CD8-positive, alpha-beta T cell (primary cell): ENCODE measurements at places on chromosomes 16 and 17.

DNA sequence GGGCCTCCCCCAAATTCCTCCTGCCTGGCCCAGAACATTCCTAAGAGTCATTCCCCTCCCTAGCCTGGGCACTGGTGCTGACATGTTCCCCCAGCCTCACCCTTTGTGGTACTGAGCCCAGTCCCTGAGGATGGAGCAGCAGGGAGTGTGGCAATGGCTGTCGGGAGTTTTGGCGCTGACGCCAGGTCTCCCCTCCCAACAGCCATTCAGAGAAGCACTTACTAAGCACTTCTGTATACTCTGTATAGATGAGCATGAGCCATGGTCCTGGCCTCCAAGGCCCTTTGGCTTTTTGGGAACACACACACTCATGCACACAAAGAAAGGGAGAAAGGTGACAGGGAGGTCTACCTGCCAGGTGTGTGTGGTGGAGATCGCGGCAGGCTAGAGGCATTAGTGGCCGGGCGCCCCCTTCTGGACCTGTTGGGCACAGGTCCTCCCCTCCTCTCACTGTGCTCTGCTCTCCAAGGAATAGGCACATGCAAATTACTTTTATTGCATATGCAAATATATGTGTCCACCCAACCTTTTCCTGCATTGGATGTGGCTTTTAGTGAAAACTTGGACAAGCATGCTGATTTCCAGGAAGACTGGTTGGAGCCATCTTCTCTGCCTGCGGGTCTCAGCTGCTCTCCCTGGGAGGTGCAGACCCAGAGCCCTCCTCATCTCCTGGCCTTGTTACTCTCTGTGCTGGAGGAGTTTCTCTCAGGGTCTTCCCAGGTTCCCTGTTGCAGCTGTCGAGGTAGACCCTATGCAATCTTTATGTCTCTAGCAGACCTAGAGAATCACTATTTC, 17.4 kb upstream of the C17orf107 start:
- peak; percentile 70 for DNase-seq

DNA sequence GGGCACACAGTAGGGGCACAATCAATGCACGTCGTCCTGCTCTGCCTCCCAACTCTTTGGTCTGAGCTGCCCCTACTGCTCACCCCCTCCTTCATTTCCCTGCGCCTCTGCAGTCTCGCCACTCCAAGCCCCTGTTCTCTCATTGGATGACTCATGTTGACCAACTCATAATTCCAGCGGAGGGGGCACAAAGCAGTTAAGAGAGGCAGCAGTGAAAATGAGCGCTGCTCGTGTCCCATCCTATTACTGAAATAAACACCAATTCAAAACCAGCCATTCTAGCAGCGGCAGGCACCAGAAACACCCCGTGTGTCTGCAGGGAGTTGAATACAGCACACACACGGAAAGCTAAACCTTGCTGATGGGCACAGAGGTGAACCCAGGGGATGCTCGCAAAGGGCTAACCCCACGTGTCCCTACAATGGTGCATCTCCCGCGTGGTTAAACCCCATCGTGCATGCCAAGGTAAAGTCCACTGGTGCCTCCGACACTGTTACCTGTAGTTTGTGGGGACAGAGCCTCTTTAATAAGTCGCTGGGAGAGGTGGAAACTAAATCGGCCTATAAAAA, 310.4 kb downstream of the XYLT1 start:
- no peak for DNase-seq

GRCh38 chr16:86245895-86246294, 264.4 kb upstream of the FOXF1 start:
- no peak for DNase-seq

GRCh38 chr16:3046641-3047386, 453 bp downstream of the MMP25 start:
- DNase-seq, result peak; percentile 34

DNA sequence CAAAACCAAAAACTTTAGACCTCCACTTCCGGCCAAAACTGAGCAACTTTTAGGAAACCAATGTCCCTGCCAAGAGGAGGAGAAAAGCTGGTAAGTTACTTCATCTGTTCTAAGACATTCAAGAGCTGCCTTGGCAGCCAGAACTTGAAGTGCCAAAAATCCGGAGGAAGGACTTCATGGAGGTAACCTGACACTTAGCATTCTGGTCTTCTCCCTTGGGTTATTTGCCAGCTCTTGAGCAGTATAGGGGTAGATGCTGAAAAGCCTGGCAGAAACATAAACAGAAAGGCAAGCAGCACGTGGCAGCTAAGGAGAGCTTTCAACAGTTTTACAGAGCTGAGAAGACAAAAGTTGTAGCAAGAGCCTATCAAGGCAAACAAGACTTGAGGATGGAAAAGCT, 53.2 kb downstream of the CDYL2 start:
- no peak for DNase-seq

GRCh38 chr16:88877564-88878289, 11.3 kb upstream of the PABPN1L start:
- no peak for DNase-seq

DNA sequence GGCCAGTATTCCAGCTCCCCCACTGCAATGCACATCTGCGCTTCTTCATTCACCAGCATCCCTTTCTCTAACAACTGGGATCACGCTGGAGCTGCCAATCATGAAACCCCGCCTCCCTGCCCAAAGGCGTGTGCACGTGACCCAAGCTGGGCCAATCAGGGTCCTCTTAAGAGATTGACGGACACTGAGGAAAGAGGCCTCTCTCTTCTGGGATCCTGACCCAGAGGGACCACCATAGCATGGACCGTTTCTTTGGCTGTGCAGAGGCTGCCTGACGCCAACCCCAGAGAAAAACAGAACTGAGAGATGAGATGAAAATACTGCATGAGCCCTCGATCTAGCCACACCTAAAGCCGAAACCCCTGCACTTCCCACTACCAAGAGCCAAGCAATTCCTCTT, 32.0 kb downstream of the COTL1 start:
- DNase-seq, result no peak

DNA sequence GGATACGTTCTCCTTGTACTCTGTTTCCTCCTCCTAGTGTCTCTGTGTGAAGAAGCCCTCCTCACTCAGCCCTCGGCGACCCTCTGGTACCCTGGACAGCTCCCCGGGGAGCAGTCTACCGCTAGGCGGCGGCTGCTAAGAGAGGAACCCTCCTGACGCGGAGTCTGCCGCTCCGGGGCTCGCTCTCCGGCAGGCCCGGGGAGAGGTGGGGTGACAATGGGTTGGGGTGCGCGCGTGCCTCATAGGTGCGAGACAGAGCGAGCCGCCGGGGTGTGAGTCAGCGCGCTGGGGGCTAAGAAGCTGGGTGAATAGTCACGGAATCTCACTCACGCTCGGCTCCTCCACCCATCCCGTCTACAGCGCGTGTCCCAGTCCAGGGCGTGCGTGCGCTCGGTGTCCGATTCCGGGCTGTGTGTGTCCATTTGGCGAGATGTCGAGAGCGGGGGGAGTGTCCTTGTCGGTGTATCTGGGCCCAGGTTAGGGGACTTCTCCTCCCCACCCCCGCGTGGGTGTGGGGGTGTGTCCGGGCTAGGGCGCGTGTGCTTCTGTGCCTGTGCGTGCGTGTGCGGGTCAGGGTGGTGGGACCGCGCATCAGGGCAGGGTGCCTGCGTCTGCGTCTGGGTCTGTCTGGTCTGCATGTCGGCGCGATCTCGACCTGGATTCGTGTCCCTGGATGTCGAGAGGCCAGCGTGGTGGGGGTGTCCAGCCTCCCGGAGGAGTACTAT, 577 bp upstream of the HS3ST2 start:
- no peak for DNase-seq

DNA sequence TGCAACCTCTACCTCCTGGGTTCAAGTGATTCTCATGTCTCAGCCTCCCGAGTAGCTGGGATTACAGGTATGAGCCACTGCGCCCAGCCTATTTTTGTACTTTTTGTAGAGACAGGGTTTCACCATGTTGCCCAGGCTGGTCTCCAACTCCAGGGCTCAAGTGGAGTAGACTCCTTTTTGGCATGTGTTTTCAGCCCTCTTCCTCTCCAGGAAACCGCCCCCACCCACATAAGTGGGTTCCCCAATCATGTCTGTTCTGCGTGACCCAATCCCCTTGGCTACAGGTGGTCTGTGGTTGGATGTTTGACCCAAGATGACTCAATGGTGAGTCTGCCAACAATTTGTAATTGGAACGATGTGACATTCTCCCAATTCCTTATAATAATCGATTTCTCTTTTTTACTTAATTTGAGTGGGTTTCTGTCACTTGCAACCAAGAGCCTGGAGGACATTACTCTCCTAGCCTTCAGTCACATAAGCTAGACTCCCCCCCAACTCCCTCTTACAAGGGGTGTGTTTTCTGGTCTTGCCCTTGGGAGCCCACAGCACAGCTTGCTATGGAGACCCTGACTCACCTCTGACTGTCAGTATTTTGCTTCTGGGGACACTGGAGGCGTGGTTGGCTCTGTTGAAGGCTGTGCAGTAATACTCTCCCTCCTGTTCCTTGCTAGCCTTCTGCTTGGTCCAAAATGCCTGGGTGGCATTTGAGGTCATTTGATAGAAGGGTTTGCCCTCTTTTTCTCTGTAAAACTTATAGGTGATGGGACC, 34.9 kb downstream of the PECAM1 start:
- DNase-seq, result no peak
